ENCODE measurements at places on chromosomes 6 and 20.

GRCh38 chr20:57999465-58000111, 228.9 kb downstream of the ANKRD60 start:
- DNase-seq, result peak; percentile 6

- no peak for DNase-seq
These were observed 41.0 kb downstream of the AKIRIN2 start for GRCh38 chr6:87661016-87661415.

DNA sequence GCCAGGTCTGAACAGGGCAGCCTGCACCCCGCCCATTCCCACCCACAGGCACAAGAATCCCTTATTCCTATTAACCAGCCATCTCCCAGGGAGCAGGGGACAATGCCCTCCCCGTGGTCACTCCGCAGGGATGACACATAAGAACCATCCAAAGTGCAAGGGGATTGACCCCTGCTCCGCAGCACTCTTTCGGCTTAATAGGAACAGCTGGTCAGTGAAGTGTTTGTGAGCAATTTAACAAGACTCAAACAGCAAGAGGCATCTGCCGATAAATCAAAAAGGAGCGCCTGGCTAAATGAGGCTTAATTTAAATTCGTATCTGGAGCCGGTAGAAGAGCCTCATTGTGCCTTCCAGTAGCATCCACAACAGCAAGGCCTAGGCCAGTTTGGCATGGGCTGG, 389.4 kb downstream of the RNGTT start:
- DNase-seq, result no peak

- no peak for DNase-seq
These were observed 18.8 kb upstream of the RCAN2 start for GRCh38 chr6:46509981-46510510.

- DNase-seq, result no peak
These were observed 13.5 kb upstream of the BAG2 start for GRCh38 chr6:57158658-57159057.

- no peak for DNase-seq
These were observed 111.4 kb upstream of the ATXN1 start for GRCh38 chr6:16872543-16873235.

- no peak for DNase-seq
These were observed 13.0 kb downstream of the NCOA5 start for GRCh38 chr20:46076806-46077205.

GRCh38 chr6:42394151-42394550, 57.6 kb downstream of the TRERF1 start:
- DNase-seq, result no peak

GRCh38 chr6:17965397-17965796, 22.0 kb downstream of the KIF13A start:
- DNase-seq, result no peak

DNA sequence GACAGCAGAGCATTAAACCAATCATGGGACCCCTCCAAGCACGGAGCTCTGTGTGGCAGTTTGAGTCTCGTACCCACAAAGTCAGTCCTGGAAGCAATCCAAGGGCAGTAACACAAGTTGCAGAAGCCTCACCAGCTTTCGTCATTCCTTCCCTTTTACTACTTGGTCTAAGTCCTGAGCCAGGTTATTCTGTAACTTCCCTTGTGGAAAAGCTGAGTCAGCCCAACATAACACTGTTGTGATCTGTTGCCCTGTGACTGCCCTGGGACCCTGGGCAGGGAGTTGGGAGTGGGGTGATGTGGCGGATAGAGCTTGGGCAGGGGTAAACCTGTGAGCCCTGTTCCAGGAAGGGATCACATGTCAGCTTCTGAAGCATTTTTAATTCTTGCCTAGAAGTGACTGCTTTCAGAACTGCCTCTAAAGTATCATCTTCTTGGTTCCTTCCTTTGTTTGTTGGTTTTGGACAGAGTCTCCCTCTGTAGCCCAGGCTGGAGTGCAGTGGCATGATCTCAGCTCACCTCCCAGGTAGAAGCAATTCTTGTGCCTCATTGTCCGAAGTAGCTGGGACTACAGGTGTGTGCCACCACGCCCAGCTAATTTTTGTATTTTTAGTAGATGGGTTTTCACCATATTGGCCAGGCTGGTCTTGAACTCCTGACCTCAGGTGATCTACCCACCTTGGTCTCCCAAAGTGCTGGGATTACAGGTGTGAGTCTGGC, 183.7 kb upstream of the JAG1 start:
- DNase-seq, result no peak

DNA sequence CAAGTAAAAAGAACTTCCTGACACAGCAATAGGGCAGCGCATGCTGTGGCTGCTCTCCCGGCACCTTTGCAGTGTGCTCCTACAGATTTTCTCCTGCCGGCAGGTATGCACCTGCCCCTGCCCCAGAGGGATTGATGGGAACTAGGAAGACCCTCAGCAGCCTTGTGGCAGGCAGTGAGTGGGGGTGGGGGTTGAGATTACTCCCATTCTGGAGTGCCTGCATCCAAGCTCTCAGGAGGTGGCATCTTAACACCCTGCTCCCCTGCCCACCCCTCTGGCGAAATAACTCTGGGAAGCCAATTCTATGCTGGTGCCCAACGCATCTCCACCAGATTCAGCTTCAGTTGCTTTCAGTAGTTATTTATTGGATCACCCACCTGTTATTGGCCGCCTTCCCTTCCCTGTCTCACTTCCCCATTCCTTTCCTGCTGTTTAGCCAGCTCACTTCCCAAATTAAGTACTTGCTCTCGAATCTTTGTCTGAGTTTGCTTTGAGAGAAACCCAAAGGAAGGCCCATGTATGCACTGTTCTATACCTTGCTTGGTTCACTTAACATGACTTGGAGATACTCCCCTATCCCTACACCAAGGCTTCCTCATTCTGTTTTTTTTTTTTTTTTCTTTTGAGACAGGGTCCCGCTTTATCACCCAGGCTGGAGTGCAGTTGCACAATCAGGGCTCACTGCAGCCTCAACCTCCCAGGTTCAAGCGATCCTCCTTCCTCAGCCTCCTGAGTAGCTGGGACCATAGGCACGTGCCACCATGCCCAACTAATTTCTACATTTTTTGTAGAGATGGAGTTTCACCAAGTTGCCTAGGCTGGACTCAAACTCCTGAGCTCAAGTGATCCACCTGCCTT, 29.3 kb upstream of the SLC23A2 start:
- DNase-seq, result no peak

DNA sequence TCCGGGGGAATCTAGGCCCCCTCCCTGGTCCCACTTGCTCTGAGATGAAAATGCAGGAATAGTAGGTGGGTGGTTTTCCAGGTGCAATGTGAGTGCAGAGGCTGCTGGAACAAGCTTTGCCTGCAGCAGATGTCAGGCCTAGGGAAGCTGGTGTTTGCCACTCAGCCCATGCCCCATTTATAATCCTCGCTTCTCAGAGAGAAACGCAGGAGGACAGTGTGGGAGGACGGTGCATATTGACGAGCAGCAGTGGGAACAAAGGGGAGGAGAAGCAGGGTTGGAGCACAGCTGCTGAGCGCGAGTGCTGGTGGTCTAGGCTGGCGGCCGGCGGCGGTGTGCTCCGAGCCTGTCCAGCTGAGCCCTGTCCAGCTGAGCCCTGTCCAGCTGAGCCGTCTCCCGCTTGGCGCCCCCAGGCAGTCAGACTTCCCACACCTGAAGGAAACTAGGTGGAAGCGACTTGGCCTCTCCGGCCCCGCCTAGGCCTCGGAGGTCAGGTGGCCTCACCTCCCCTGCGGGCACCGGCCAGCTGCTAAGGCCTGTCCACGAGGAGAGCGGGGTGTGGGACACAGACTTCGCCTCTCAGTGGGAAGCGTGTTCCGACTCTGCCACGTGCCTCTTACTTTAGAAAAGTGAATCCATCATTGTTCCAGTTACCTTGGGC, 49.7 kb upstream of the FRMD1 start:
- DNase-seq, result no peak

- DNase-seq, result no peak
These were observed 2.0 kb downstream of the CST5 start for GRCh38 chr20:23877524-23877923.

GRCh38 chr6:87742106-87742505, 40.1 kb upstream of the AKIRIN2 start:
- peak; percentile 78 for DNase-seq

DNA sequence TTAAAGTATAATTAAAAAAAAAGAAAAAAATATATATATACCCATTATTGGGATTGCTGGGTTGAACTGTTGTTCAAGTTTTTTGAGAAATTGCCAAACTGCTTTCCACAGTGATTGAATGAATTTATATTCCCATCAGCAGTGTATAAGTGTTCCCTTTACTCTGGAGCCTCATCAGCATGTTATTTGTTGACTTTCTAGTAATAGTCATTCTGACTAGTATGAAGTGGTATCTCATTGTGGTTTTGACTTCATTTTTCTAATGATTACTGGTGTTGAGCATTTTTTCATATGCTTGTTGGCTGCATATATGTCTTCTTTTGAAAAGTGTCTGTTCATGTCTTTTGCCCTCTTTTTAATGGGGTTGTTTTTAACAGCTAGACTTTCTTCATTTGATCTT, 1260.8 kb upstream of the GJE1 start:
- DNase-seq, result no peak

GRCh38 chr6:113944701-113945100, 26.2 kb downstream of the HDAC2 start:
- no peak for DNase-seq

DNA sequence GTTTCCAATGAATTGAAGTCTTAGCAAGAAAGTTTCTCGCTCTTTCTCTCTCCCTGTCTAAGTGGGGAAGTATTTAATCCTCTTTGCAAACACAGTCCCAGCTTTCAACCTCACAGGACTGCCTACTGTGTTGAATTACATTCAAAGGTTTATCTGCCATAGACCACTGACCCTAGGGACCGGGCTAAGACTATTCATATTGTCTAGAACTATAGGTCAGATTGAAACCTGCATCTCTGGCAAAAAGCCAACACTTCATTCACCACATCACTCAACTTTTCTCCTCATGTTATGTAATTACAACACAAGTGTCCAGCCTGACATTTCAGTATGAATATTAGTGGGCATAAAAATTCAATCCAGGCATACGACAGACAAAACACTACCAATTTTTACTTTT, 314.7 kb upstream of the RSPO3 start:
- no peak for DNase-seq

DNA sequence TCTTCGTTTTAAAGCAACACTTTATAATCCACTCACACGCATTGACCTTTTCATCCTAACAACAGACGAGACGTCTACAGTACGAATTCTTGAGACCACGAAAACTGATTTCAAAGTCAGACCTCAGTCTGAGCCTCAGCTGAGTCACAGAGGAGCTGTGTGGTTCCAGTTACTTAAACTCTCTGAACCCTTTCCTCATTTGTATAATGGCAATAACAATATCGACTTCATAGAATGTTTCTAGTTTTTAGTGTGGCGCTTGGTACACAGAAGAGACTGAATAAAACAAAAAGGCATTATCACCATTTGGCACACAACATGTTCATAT, 236.9 kb downstream of the ATXN1 start:
- no peak for DNase-seq

GRCh38 chr20:52812231-52812847, 159.8 kb upstream of the TSHZ2 start:
- DNase-seq, result no peak

- DNase-seq, result no peak
These were observed 5.1 kb downstream of the IGF2R start for GRCh38 chr6:159973951-159974350.

DNA sequence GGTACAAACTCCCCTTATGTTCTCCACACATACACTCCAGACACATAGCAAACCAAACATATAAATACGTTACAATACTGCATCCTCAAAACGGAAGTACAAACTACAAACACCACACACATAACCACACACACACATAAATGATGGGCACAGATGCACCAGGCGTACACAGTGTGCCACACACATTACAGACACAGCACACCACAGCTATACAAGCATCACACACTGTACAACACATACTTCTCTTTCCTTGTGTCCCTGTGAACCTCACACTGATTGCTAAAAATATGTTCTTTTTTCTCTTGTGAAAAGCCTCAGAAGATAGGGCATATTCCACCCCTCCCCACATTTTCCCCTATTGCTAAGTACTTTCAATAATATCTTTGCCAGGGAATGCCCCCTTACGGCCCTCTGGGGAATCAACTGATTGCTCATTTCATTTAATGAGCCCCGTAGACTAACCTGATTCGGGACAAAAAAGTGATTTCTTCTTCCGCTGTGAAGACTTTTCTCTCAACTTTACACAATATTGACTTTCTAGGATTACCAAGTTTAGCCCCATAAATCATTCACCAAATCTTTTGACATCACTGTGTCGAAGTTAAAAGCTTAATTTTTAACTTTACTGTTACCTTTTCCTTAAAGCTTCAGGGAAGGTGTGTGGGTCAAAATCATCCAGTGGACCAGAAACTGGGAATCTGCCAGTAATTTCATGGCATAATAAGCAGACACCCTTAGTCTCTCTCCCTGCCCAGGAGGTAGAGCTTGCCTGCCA, at the start of gene SLC17A1:
Gene SLC17A1 (minus strand): TSS at position 521 of the 775 bp plus-strand sequence. CDS start 1,495 bp downstream, outside the sequence.
- DNase-seq, result no peak

- no peak for DNase-seq
These were observed 137.6 kb upstream of the RPS6KA2 start for GRCh38 chr6:166764473-166765233.

DNA sequence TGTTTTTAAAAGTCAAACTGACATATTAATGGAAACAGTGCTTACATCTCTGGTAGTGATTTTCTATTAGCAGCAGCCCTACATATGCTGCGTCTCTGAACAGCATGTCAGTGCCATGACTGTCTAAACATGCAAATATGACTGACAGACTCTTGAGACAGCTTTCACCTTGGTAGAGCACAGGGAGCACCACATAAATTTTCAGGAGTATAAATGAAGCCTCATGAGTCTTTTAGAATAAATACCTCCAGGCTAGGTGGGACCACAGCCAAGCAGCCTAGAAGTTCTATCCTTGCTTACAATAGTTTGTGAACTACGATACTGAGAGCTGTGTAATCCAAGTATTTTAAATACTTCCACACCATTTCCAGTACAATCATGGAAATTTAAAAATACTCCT, 410.7 kb upstream of the RUNX2 start:
- no peak for DNase-seq

DNA sequence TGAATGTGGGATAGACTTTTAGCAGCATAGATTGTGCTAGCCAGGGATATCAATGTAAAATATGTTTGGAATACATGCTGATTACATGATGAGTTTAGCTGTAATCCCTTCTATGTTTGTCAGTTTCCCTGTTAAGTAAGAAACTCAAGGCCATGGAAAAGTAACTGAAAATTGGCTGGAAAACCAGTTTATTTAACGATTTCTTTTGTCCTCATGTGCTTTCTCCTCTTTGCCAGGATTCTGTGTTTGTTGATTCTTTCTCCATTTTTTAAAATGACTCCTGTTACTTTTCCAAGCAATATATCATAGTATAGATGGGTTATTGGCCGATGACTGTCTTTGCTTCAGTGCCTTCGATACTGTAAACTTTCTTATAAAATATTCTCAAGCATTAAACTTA, 87.5 kb downstream of the SAMD5 start:
- no peak for DNase-seq

All from CD4-positive, alpha-beta T cell treated with Interleukin-17A for 1 hour (primary cell).